ENCODE measurements at places on chromosomes 5 and 9.

DNA sequence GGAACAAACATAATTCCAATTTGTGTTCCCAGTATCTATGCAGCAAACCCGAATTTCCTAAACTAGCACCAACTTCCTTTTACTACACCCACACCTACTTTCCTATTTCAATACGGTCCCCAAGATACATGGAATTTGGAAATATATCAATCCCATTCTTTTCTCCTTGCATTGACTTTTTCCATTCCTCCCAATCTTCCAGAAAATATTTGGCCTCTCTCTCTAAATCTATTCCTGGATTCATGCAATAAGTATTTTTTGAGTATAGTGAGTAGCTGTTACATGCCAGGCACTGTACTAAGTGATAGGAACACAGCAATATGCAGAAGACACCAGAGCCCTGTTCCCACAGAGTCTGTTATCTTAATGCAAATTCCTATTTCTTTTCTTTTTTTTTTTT, 216.2 kb upstream of the PIK3R1 start:
- no peak for DNase-seq

DNA sequence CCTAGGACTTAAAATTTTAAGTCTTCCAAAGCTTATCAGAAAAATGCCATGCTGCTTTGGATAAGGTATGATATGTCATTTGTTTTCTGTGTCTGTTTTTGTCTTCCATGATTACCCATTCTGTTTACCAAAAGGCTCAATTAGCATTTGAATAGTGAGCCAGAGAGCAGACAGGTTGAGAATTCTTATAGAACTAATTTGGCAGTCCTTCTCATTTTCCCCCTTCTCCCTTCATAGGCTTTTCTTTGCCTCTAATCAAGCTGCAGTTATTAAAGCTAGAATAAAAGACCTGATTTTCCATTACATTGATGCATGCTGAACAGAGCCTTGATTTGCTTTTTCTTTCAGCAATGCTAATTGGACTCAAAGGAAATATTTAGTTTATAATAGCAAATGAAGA, 993.0 kb downstream of the MAT2B start:
- DNase-seq = no peak

DNA sequence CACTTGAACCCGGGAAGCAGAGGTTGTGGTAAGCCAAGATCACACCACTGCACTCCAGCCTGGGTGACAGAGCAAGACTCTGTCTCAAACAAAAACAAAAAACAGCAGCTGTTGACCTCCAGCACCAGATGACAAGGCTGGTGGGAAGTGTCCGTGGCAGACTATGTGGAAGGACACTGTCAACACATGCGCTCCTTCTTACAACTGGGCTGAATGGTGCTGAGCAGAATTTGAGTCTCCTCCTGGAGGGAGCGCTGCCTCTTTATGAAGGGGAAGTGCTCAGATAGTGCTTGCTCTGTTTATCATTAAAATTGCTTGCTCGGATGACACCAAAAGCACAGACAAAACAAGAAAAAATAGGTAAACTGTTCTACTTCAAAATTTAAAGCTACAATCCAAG, 9.2 kb upstream of the CFAP157 start:
- no peak for DNase-seq

- DNase-seq = no peak
Observed at GRCh38 chr9:87068177-87068840, 121.0 kb upstream of the GAS1 start.
